ENCODE measurements at places on chromosomes 4 and X.

GRCh38 chr4:65370709-65371108 lies 299.6 kb downstream of the EPHA5 start:
- DNase-seq, result no peak

DNA sequence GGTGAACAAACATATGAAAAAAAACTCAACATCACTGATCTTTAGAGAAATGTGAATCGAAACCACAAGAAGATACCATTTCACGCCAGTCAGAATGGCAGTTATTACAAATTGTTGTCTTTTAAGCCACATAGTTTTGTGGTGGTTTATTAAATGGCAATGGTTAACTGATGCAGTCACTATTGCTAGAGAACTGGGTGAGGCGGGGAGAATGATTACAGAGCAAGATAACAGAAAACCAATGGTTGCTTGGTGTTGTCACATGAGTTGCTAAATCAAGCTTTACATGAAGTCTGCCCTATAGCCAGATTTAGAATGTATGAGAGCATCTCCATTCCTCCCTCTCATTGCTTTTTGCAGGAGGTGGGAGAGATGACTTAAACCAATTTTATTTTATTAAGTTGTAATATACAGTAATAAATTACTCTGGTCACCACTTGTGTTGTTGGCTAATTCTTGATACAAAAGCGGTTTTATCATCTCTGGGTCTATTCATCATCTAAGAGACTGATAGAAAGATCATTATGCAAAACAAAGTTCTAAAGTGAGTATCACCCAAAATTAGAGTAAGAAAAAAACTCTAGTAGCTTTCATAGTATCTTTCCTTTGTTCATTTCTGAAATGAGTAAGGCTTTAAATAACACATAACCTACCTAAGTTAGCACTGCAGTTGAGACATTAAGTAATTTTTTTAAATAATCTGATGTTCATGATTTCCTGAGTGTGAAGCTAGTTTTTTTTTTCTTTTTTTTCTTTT lies 859.5 kb downstream of the STIM2 start:
- no peak for DNase-seq

- no peak for DNase-seq
Measured at GRCh38 chr4:181702864-181703495, 540.2 kb upstream of the TENM3 start.

DNA sequence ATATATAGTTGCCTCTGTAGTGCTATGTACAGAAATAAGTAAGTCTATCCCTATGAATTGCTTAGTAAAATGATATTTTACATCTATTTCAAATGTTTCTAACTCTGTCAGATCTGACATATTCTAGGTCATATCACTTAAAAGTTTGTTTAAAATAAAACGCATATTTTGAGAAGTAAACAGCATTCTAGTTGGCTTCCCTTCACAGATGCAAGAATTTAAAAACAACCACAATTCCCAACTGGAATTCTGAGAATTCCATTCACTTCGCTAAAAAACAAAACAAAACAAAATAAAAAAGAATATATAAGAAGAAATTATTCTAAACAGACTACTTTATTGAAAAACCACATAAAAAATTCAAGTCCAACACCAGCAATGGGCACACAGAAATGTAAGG lies 126.0 kb downstream of the PPP3CA start:
- DNase-seq, result no peak

GRCh38 chr4:139009702-139010101 lies 5.9 kb upstream of the NOCT start:
- DNase-seq, result no peak

- no peak for DNase-seq
Measured at GRCh38 chr4:168152837-168153500, 60.6 kb downstream of the ANXA10 start.

GRCh38 chr4:118839221-118839927 lies 3.4 kb upstream of the SEC24D start:
- DNase-seq, result no peak

DNA sequence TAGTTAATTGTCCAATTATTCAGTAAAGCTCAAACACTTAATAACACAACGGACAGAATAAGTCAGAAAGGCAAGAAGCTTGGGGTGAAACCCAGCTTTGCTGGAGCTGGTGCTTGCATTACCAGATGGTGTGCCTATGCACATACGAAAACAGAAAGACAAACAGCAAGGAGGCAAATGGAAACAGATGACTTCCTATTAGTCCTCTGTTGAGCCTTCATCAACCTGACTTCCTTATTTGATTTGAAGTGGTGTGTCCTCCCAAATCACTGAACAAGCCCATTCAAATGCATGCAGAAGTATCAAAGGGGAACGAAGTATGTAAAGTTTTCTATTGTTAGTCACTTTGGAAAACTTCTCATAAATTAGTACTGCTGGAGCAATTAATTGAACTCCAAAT lies 166.2 kb downstream of the ATP10D start:
- no peak for DNase-seq

- DNase-seq, result no peak
Measured at GRCh38 chr4:12943069-12943468, 541.1 kb downstream of the RAB28 start.

- DNase-seq, result peak; percentile 13
Measured at GRCh38 chr4:184821242-184821641, 4.5 kb downstream of the ACSL1 start.

DNA sequence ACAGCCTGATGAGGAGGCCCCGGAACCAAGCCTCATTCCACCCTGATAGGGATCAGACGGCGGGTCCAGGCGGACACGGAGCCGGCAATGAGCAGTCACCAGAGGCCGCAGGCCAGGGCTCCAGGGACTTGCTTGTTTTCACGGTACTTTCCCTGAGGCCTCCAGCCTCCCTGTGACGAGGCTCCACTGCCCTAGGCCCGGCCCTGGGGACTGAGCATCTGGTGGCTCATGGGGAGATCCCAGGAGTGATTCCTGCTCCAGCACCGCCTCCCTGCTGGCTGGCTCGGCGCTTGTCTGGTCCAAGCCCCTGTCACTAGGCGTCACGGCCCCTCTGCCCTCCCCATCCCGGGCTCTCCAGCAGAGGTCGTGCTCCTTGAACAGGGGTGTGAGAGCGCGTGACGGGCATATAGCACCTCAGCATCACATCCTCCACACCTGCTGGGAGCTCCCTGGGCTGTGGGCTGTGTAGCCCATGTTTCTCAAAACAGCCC lies 14.1 kb downstream of the HTRA3 start:
- peak; percentile 49 for DNase-seq

Data from OCI-LY7 (cell line).